ENCODE measurements at places on chromosomes 1 and 21.

DNA sequence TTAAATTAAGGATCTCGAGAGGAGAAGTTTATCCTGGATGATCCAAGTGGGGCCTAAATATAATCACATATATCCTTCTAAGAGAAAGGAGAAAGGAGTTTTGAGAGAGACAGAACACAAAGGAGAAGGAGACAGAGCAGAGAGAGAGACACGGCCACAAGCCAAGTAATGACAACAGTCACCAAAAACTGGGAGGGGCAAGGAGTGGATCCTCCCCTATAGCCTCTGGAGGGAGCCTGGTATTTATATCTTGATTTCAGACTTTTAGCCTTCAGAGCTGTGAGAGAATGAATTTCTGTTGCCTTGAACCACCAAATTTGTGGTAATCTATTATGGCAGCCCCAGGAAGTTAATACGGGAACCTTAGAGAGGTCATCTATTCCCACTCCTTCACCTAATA, 49.5 kb upstream of the CD1D start:
- DNase-seq: no peak

DNA sequence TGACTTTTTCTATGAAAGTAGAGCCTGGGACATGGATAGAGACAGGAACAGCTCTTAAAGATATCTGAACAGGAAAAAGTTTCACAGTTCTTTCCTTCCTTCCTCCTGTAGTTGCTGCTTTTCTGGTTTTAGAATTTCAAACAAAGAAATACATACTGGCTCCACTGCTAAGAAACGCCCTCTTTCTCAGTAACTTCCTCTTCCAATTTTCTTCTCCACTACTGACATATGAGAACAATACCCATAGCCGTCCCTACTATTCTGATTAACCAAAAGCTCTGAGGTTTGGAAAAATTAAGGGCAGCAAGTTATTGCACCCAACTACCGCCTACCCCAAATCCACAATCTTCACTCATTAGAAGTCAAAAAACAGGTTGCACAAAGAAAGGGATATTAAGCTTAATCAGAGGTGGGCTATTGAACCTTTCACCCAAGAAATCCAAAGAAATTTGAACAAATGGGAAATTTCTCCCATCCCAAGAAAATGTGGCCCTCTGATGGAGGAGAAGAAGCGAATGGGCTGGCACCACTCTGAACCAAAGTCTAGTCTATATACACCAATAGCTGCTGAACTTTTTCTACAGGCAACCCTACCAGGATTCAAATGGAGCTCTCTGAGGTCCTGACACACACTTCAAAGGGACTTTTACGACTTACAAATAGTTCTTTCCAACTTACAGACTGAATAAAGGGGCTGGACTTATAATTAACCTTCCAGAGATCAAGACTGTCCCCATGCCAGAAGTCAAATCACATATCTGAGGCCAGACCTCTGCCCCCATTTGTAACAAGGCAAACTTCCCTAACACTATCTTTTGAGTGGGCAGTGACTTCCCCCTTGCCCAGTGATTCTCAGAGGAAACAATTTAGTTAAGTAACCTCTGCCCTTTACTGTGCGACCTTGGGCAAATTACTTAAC, 1.7 kb downstream of the WASF2 start:
- no peak for DNase-seq

- no peak for DNase-seq
Measured at GRCh38 chr1:4709641-4710040, 55.2 kb downstream of the AJAP1 start.

GRCh38 chr21:32958288-32959002, 67.3 kb upstream of the OLIG2 start:
- no peak for DNase-seq

GRCh38 chr1:221470000-221470698, 271.7 kb downstream of the DUSP10 start:
- DNase-seq: no peak

DNA sequence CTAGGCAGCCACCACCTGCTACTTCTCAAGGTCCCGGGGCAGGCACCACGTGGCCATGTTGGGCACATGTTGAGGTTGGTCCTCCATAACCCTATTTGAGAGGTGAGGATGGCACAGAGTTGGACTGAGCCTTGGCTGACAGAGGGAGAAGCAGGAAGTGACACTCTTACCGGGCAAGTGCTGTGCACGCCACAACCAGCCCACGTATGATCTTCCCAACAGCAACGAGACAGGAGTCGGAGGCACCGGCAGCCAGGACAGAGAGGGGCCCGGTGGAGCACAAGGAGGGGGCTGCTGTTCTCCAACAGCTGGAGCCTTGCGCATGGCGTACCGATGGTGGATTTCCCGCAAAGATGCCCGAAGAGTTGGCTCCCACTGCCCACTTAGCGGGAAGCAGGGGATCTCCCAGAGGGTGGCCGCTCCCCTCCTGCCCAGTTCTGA, 3.4 kb downstream of the CLEC20A start:
- DNase-seq: no peak

Measured in nucleus accumbens (tissue), 56 donors.